CD8-positive, alpha-beta memory T cell (primary cell): ENCODE measurements at places on chromosomes 2 and 18. TPM values are rescaled to one million over a fixed set of nuclear protein-coding genes. Genes with fewer than 3 reads are reported as not detected.

The GPATCH11 gene
- 20.2 TPM for total RNA-seq

The KCTD1 gene
- total RNA-seq = 3.5 TPM

The TM4SF20 gene
- total RNA-seq = not detected

The TAF4B gene
- total RNA-seq = 19.5 TPM

The DNER gene
- total RNA-seq = not detected

The CFAP65 gene
- not detected for total RNA-seq

The ABCG5 gene
- total RNA-seq = not detected

The DOK6 gene
- not detected for total RNA-seq

The TTN gene
- 0.83 TPM for total RNA-seq

The HOXD13 gene
- not detected for total RNA-seq

The PAIP2B gene
- 2.1 TPM for total RNA-seq

The COL3A1 gene
- 0.09 TPM for total RNA-seq

The CNTNAP5 gene
- total RNA-seq = not detected

The MERTK gene
- total RNA-seq = 0.88 TPM

The LBX2 gene
- total RNA-seq = 0.94 TPM

The ITGA4 gene
- total RNA-seq = 142 TPM

The TUBA3E gene
- not detected for total RNA-seq

The RFX8 gene
- not detected for total RNA-seq

The SFTPB gene
- not detected for total RNA-seq

The AOX1 gene
- not detected for total RNA-seq

The C2orf66 gene
- total RNA-seq = not detected
